NCI-H345 (cell line): ENCODE measurements at places on chromosomes 2 and 18.

DNA sequence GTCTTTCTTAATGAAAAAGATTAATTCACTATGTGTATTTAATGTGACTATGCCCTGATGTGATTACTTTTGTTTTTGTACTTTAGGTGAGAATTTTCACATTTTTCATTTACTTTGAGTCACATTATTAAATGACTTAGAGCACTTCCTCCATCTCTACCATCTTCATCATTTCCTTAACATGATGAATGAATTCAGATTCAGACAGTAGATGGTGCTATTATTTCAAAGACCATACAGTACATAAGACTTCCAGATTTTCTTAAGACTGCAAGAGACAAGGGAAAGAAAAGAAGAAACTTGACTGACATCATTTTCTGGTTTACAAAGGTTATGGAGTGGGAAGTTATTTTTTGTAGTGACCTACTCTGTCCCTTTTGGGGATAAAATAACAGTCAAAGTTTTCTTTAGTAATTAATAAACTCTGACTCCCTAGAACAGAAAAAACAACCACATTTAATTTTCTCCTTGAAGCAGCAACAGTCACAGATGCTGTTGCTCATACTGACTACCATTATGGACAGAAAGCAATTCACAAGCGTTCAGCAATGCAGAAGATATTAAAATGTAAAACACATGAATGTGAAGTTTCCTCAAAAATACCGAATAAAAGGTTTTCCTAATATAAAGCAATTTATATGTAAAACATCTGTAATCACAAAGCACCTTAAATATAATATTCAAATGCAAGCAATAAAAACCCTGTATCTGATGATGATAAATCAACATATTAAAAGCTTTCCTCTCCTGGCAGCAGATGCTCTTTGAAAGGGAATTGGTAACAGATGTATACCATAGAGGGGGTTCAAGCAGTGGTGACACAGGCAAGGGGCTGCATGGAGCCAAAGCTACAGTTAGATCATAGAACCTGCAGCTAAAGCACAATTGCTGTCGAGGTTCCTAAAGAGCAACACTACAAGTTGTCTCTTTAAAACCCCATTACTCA, 1010.9 kb upstream of the NXPH2 start:
- DNase-seq = peak; percentile 15

DNA sequence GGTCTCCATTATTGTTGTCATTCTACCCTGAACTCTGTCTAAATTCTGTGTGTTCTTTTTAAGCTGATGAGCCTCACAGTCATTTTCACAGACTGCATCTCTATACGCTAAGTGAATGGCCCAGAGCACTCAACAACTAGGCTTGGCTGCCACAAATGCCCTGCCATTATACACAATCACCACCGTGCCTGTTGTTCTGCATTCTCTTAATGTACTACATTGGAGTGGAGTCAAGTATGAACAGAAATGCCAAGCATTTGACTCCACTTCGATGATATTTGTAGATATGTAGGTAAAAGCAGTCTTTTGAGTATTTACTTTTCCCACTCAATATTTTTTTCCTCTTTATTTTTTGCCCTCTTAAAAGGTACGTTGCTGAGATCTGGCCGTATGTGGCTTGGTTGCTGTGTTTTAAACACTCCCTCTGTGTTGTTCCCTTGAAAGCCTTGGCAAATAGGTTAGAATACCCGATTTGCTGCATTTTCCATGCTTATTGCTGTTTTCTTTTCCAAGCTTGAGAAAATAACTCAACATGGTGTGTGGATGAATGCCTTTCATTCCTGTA, 36.2 kb upstream of the TMEFF2 start:
- peak; percentile 63 for DNase-seq

DNA sequence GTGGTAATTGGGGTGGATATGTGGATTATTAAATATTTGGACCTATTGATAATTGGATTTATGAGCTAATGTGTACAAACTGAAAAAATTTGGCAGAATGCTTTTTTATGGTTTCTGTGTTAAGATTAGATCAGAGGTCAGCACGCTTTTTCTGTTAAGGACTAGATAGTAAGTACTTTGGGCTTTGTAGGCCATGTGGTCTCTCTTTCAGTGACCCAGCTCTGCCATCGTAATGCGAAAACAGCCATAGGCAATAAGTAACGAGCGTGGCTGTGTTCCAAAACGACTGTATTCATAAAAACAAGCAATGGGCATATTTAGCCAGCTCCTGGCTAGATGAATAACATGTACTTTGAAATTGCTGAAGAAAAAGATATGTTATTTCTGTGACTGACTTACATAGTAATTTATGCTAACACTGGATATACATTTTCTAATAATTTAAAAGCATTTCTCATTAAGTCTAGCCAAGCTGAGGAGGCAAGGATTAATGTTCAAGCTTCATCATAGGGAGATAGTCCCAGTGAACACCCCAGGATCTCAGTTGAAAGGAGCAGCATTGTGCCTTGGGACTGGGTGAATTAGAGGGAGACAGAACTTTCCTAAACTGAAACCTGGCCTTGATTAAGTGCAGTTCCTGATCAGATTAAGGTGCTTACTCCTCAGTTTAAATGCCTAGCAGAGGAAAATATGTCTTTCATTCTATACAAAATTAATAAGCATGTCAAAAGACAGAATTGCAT, 20.0 kb downstream of the CCDC138 start:
- no peak for DNase-seq

- DNase-seq = no peak
Observed at GRCh38 chr18:34023471-34023870, 201.2 kb downstream of the NOL4 start.

GRCh38 chr2:144693179-144693578, 173.3 kb upstream of the ZEB2 start:
- no peak for DNase-seq

GRCh38 chr18:46148810-46149209, 44.6 kb downstream of the HAUS1 start:
- peak; percentile 39 for DNase-seq

DNA sequence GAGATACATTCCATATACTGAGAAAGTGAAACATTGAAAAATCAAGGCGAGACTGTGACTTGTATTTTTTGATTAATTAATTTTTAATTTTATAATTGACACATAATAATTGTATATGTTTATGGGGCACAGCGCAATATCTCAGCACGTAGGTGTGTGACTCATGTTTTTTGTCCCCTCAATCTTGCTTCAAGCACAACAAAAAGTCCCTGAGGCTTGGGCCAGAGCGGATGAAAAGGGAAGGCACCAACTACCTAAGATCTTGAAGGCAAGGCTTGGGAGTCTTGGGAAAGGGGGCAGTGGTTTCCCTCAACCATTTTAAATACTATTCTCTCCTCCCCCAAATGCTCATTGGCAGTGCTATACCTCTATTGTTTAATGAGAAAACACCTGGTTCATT, 9.9 kb downstream of the SGPP2 start:
- DNase-seq = no peak

DNA sequence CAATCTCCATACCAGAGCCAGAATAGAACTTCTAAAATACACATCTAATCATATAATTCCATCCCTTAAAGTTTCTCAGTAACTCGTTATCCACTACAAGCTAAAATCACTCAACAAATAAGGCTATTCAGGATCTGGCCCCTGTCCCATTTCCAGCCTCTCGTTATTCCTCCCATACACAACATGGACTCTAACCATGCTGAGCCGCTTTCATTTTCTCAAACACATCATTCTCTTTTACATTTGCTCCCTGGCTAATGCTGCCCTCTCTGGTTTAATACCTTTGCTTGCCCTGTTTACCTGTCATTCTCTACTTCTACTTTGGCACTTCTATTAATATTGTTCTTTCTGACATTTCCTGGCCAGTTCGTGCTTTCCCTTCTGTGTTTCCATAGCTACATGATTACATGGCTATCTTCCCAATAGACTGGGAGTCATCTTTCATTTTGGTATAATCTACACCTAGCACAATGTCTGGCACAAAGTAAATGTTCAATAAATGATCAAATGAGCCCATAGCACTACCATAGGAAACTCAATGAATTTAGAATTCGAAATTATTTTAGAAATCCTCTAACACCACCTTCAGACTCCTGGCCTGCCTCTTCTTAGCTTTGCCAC, 163.6 kb upstream of the VRK2 start:
- DNase-seq = peak; percentile 63

DNA sequence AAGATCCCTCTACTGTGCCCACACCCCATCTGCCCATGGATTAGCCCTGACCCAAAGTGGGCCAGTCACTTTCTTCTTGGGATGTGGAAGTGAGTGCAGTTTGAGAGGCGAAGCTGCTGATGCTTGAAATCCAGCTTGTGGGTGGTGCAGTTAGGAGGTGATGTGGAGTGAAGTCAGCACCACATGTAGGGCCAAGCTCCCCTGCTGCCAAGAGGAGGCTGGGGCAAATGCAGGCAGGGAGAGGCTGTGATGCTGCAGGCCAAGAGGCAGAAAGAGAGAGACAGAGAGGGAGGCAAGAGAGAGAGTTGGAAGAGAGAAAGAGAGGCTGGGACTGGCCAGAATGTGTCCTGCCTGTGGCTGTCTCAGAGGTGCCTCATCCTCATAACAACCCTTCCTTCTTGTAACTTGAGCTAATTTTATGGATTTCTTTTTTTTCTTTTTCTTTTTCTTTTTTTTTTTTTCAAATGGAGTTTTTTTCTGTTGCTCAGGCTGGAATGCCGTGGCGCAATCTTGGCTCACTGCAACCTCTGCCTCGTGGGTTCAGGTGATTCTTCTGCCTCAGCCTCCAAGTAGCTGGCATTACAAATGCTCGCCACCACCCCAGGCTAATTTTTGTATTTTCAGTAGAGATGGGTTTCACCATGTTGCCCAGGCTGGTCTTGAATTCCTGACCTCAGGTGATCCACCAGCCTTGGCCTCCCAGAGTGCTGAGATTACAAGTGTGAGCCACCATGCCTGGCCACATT, 35.3 kb upstream of the CAB39 start:
- no peak for DNase-seq
